ENCODE measurements at places on chromosomes 1 and 21.

DNA sequence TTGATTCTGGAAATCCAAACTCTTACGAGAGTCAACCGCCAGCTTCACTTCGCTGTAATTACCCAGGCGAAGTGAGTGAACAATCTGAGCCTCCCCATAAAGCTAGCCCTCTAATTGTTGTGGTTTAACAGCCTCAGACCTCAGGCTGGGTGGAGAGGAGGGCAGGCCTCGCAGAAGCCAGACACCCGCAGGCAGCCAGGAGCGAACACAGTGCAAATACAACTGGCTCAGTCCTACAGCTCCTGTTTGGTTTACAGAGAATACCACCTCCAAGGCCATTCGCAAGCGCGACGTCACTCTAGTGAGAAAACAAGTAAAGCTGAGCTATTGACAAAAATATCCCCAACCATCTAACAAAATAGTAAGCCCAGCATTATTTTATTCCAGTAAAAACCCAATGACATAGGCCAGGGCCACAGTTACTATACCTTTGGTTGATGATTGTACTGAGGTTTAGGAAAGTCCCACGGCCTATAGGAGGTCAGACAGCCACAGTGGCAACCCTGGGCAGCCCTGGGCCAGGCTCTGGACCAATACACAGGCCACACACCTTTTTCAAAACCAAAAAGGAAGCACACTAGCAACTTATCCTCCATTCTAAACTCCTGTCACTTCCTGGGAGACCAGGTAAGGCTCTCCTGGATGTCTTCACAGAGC, 163.3 kb downstream of the ETS2 start:
- no peak for DNase-seq

DNA sequence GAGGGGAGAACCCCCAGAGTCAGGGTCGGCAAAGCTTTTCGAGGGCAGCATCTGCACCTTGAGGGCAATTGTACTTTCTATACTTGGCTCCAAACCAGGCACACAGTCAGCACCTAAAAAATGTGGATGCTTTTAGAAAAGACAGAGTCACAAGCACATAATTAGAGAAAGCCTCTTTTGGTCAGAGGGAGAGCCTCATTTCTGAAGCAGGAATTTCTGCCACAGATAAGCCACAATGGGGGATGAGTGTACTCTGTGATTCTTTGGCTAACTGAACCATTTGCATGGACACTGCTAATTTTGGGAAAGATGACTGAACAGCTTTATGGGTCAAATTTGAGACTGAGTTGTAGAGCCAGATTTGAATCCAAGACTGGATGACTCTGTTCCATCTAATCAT, 635.7 kb downstream of the KIF26B start:
- DNase-seq = no peak

GRCh38 chr1:233707153-233707879, 93.4 kb downstream of the KCNK1 start:
- DNase-seq = no peak

DNA sequence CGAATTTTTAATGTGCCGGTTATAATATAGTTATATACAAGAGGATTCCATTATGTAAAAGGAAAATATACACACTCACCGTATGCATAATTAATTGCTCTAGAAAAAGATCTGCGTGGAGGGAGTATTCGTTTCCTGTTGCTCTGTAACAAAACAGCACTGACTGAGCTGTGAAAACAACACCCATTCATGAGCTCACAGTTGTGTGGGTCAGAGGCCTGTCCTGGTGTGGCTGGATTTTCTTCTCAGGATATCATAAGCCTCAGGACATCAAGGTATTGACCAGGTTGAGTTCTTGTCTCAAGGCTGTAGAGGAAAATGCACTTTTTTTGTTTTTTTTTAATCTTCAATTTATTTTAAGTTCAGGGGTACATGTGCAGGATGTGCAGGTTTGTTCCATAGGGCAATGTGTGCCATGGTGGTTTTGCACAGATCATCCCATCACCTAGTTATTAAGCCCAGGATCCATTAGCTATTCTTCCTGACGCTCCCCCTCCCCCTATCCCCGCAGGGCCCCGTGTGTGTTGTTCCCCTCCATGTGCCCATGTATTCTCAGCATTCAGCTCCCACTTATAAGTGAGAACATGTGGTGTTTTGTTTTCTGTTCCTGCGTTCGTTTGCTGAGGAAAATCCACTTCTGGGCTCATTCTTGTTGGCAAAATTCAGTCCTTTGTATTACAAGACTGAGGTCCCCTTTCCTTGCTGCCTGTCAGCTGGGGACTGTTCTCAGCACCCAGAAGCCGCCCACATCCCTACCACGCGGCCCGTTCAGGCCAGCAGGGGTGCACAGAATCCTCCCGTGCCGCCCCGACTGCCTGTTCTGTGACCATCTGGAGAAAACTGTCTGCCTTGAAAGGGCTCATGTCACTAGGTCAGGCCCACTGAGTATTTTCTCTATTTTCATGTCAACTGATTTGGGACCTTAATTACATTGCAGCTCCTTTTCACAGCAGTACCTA, 87.4 kb upstream of the ERRFI1 start:
- DNase-seq = no peak

GRCh38 chr21:21668198-21668597, 670.0 kb downstream of the NCAM2 start:
- no peak for DNase-seq

- peak; percentile 59 for DNase-seq
Measured at GRCh38 chr1:11804666-11805421, 920 bp downstream of the MTHFR start.

DNA sequence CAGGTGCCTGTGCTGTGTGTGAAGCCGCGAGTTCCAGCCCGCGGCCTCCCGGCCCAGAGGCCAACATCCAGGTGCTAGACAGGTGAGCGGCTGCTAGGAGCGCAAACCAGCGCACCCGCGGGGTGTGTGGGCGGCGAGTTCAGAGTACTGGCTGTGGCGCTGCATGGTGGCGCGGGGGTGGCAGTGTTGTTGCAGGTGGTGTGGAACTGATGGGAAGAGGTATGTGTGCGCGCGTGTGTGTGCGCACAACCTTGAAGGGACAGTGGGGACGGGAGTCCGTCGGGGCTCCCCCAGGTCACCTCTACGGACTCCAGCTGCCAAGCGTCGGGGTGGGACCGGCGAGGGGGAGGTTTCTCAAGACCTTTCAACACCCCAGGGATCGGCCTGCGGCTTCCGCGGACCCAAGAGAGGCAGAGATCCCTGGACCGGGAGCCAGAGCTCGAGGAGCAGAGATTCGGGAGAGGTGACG, 433 bp upstream of the DMBX1 start:
- DNase-seq = peak; percentile 5

DNA sequence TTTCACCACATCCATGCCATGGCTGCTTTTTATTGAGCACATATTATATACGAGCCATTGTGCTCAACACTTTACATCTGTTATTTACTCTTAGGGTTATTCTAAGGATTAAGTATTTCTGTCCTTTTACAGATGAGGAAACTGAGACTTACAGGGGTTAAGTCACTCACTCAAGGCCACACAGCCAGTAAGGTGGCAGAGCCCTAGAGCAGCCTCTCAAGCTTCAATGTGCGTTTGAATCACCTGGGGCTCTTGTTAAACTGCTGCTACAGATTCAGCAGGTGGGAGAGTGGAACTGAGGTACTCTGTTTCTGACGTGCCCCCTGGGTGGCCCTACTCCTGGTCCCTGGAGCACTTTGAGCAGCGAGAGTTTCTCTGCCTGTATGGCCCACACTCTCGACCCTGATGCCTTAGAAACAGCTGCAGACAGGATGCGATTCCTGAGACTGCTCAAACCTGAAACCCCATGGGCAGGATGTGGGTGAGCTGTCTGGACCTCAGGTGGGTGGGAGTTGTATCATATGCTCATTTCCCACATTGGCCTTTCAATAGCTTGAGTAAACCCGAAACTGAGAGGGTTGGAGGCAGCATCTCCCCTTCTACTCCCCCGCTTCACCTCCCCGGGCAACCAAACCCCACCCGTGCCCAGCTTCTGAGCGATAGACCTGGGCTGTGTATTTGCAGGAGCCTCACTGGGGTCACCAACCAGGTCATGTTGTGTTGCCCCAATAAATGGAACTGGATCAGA, 59.3 kb downstream of the MAN1C1 start:
- peak; percentile 82 for DNase-seq

DNA sequence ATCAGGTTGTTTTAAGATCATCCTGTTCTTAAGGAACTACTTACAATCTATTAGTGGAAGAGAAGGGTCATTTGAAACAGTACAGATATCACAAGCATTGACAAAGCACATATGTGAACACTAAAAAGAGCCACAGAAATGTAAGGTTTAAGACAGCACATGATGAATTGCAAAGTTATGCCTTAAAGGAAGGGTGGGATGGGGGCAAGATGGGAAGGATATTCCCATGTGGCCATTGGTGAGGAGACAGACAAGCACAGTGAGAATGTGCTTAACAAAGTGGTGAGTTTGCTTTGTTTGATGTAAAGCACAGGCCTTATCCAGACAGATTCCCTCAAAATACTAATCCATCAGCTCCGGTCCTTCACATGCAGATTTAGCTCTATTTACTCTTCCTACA, 151.6 kb upstream of the IVNS1ABP start:
- no peak for DNase-seq

GRCh38 chr1:224718470-224719053, 102.4 kb downstream of the CNIH3 start:
- DNase-seq = no peak

- no peak for DNase-seq
Measured at GRCh38 chr1:26598890-26599289, 69.3 kb downstream of the RPS6KA1 start.

DNA sequence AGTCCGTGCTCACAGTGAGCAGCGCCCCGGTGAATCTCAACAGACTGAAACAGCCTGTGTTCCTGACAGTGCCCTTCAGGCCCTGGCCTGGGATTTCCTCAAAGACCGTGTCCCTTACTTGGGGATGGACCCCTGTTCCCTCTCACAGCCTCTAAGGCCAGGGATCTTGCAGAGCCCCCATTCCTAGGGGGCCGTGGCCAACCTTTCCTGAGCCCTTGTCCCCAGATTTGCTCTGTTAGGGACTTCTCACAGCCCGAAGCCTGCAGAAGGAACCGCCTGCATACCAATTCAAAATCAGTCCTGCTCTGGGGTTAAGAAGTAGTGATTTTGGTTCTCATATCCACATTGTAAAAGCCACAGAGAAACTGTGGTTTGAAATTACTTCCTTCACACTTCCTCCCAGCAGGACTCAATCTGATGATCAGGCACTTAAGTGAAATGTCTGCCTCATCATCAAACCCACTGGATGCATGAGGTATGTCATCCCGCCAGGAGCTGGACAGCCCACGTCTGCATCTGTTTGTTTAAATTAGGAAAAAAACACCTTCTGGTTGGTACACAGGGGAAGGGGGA, 14.9 kb downstream of the ABCA4 start:
- no peak for DNase-seq

GRCh38 chr1:202248861-202249260, 55.3 kb downstream of the LGR6 start:
- DNase-seq = no peak

- no peak for DNase-seq
Measured at GRCh38 chr1:67815303-67816094, 17.8 kb downstream of the GNG12 start.

DNA sequence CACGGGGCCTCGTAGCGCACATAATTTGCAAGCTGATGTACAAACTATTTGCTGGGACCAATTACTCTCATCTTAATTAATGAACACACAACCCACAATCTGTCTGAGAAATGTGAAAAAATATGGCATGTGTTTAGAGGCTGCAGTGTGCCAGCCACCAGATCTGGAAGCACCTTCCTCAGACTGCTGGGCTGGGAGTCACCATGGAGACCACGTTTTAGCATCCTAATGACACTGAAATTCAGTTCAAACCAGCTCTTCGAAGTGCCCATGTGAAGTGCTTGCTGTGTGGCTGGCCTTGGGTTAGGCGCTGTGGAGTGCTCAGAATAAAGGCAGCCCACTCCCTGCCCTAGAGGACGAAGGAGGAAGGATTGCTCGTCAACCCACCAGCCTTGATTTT, 482.4 kb downstream of the OMA1 start:
- DNase-seq = no peak

GRCh38 chr1:43530483-43531106, at the start of gene PTPRF:
Gene PTPRF, plus strand, starts transcription at chr1:43530883. Its CDS starts 14,193 bp downstream, at chr1:43545076.
- peak; percentile 33 for DNase-seq

DNA sequence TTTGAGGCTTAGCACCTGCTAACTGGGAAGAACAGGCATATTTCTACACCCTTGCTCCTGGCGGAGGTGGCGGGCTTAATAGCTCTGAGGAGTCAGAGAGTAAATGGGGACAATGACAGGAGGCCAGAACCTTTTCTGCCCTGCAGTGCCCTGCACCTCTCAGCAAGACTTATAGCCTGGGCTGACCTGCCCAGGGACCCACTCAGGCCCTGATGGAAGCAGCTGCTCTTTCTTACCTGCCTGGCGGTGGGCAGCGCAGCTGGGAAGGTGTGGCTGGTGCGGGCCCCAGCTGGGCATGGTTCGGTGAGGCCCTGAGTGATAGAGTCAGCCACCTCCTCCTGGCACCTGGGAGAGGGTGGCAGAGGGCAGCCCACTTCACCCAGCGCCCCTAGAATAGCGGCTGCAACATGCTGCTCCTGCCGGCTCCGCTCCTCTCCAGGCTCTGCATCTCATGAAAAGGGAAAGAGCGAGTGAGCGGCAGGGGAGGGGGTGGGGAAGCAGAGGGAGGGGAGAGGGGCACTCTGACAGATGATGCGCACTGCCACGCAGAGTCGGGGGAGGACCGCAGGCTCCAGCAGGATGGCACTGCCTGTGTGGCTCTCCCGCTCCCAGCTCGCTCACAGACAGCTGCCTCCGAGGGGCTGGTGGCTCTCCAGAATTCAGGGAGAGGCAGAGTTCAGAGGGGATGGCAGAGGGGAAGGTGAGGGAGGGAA, at the start of gene RGS8:
RGS8 (minus strand) TSS at position 472 of the 713 bp plus-strand sequence. CDS start 14,938 bp downstream, outside the sequence.
- no peak for DNase-seq

DNA sequence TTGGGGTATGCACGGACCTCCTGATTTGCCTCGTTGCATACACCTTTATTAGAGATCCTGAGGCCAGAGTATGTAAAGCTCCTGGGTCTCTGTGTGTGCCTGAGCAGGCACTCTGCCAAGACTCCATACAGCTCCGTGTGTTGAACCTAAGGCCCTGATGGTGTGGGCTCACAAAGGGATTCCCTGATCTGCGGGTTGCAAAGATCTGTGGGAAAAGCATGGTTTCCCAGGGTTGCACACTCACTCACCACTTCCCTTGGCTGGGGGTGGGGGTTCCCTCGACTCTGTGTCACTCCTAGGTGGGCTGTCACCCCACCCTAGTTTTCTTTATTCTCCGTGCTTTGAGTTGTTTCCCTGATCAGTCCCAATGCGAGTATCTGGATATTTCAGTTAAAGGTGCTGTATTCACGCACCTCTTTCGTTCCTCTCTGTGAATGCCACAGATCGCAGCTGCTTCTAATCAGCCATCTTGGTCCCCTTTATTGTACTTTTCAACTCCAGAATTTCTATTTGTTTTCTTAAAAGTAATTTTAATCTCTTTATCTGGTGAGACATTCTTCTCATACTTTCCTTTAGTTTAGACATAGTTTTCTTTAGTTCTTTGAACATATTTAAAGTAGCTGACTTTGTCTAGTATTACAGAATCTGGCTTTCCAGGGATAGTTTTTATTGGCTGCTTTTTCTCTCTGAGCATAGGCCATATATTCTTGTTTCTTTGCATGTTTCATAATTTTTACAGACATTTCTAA, 39.0 kb upstream of the F3 start:
- DNase-seq = no peak
